ENCODE measurements at places on chromosomes 16 and 17. TPM values are rescaled to one million over a fixed set of nuclear protein-coding genes. Genes with fewer than 3 reads are reported as not detected.

GRCh38 chr16:25073854-25074253 lies 37.7 kb upstream of the LCMT1 start:
- H3K36me3 ChIP-seq = no peaks in the 10 kb centered on the region
- peaks cover 3% of the 10 kb centered on the region for H3K4me1 ChIP-seq
- H3K27me3 ChIP-seq = no peaks in the 10 kb centered on the region
- H3K27ac ChIP-seq = no peak overlapping the region
- no peak overlapping the region for H3K4me3 ChIP-seq

GRCh38 chr16:11097094-11097786 lies 152.9 kb downstream of the CLEC16A start:
- peaks cover 83% of the 10 kb centered on the region for H3K4me1 ChIP-seq
- no peak overlapping the region for H3K4me3 ChIP-seq
- no peak for DNase-seq
- H3K27ac ChIP-seq = peak overlapping the region; percentile 98
- H3K36me3 ChIP-seq = peaks cover 9% of the 10 kb centered on the region

DNA sequence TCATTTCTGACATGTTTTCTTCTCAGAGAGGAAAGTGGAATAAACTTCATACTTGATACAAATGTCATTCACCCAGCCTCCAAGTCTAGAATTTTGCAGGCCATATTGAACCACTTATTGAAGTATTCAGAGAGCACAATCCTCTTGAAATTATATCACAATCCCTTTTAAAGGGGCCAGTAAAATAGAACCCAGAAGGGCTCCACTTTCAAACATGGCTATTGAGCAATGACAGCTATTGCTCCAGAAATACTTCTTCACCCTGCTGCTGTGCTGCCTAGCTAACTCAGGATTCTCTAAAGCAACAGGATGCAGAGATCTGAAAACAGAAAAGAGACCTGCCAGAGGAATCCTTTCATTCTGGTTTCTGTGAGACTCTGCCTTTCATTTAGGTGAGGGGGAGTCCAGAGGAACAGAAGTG lies 275.0 kb upstream of the CDH5 start:
- H3K27ac ChIP-seq = no peak overlapping the region
- no peaks in the 10 kb centered on the region for H3K4me1 ChIP-seq
- no peak overlapping the region for H3K4me3 ChIP-seq
- H3K36me3 ChIP-seq = no peaks in the 10 kb centered on the region
- H3K27me3 ChIP-seq = no peaks in the 10 kb centered on the region
- DNase-seq = no peak

- H3K4me3 ChIP-seq = no peak overlapping the region
- no peaks in the 10 kb centered on the region for H3K27me3 ChIP-seq
- H3K36me3 ChIP-seq = no peaks in the 10 kb centered on the region
Measured at GRCh38 chr17:83183145-83183948, 103.9 kb downstream of the METRNL start.

Gene CHST5
- total RNA-seq = not detected

- H3K36me3 ChIP-seq = peaks cover 15% of the 10 kb centered on the region
- H3K4me1 ChIP-seq = no peaks in the 10 kb centered on the region
- no peak for DNase-seq
Measured at GRCh38 chr17:5344914-5345313, 62.8 kb downstream of the RABEP1 start.

DNA sequence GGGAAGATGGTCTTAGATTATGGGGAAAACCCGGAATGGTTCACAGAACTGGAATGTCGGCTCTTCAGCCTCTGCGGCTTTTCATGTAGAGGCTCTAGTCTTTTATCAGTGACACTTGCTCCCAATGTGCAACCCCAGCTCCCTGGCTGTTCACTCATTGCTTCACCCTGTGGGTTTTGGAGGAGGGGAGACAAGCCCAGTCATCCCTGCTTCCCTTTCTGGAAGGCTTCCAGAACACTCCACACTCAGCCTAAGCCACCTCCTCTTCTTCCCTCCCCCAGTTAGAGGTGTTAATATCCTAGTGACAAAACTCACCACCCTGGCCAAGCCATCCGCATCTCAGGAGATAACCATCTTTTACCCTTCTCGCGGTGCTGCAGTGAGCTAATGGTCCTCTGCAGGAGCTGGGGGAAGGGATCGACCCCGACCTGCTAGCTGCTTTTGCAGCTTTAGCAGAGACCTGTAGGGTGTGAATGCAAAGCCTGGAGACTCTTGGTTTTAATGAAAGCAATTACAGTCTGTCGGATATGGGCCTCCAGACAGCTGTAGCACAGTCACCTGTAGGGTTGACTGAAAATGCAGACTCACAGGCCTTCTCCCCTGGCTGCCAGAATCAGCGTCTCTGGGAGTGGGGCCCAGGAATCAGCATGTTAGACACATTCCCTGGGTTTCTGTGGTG lies 24.3 kb upstream of the LASP1NB start:
- DNase-seq = peak; percentile 49
- peaks cover 52% of the 10 kb centered on the region for H3K36me3 ChIP-seq
- H3K27me3 ChIP-seq = no peaks in the 10 kb centered on the region
- H3K4me1 ChIP-seq = peaks cover 55% of the 10 kb centered on the region

DNA sequence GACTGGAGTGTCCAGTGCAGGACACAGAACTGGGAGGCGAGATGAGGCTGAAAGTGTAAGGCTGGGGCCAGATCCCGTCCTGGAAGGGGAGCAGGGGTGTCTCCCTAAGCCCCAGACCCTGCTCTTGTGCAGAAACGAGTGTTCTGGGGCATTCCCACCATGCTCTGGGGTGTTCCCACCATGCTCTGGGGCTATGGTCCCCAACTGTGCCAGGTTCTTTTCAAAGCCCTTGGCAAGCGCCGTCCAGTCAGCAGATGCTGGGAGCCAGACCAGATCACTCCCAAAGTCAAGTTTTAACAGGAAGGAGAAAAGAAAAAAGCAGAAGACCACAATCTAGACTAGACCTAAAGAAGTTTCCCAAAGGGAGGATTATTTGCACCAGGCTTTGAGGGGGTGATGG lies 2.5 kb downstream of the TAX1BP3 start:
- no peak overlapping the region for H3K27ac ChIP-seq
- no peak for DNase-seq
- peaks cover 17% of the 10 kb centered on the region for H3K4me1 ChIP-seq
- H3K27me3 ChIP-seq = no peaks in the 10 kb centered on the region
- no peak overlapping the region for H3K4me3 ChIP-seq

Gene SLC16A5
- total RNA-seq = 6.7 TPM

DNA sequence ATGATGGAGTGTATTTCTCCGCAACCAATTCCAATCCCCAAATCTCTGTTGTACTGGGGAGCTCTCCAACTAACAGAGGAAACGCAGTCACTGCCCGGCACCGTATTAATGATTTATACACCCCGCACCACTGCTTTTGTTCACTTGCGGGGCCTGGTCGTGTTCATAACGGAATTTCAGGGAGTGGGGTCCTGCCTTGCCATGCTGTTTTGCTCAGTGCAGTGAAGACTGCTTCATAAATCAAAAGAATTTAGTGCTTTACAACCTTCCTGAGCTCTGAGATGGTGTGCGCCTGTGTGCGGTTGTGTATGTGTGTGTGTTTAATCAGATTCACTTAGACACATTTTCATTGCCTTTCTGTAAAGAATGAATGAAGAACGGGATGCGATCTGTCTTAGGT lies 18.5 kb upstream of the RBFOX1 start:
- no peak overlapping the region for H3K27ac ChIP-seq
- no peak for DNase-seq
- no peaks in the 10 kb centered on the region for H3K36me3 ChIP-seq
- no peaks in the 10 kb centered on the region for H3K27me3 ChIP-seq

DNA sequence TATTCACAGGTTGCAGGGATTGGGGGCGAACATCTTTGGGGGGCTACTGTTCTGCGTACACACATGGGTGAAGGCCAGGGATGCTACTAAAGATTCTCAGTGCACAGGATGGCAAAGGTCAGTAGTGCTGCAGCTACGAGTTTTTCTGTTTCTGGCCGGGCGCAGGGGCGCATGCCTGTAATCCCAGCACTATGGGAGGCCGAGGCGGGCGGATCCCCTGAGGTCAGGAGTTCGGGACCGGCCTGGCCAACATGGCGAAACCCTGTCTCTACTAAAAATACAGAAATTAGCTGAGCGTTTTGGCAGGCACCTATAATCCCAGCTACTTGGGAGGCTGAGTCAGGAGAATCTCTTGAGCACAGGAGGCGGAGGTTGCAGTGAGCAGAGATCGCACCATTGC lies 3.9 kb upstream of the ZNF598 start:
- no peak for DNase-seq
- H3K4me3 ChIP-seq = no peak overlapping the region
- peaks cover 2% of the 10 kb centered on the region for H3K27me3 ChIP-seq
- H3K27ac ChIP-seq = no peak overlapping the region
- peaks cover 6% of the 10 kb centered on the region for H3K36me3 ChIP-seq

Gene RND2
- total RNA-seq = not detected

DNA sequence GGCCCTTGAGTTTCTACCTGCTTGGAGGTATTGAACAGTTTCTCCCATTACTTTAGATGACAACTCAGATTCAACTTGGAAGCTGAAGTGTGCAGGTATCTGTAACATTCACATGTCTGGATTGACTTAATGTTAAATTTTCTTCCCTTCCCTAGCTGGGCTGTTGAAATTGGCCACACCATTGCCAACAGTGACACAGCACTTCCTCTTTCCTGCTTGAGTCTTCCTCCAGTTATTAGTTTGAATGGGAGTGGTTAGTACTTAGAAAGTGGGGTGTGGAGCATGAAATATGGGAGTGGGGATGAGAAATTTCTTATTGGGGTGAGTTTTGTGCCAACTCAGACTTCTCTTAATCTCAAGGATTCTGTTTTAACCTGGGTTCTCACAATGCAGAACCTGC lies 454.9 kb downstream of the KCNJ2 start:
- DNase-seq = no peak
- no peaks in the 10 kb centered on the region for H3K4me1 ChIP-seq
- no peak overlapping the region for H3K4me3 ChIP-seq

- no peaks in the 10 kb centered on the region for H3K27me3 ChIP-seq
- H3K27ac ChIP-seq = no peak overlapping the region
- DNase-seq = no peak
Measured at GRCh38 chr16:12449374-12449773, 354.3 kb downstream of the CPPED1 start.

DNA sequence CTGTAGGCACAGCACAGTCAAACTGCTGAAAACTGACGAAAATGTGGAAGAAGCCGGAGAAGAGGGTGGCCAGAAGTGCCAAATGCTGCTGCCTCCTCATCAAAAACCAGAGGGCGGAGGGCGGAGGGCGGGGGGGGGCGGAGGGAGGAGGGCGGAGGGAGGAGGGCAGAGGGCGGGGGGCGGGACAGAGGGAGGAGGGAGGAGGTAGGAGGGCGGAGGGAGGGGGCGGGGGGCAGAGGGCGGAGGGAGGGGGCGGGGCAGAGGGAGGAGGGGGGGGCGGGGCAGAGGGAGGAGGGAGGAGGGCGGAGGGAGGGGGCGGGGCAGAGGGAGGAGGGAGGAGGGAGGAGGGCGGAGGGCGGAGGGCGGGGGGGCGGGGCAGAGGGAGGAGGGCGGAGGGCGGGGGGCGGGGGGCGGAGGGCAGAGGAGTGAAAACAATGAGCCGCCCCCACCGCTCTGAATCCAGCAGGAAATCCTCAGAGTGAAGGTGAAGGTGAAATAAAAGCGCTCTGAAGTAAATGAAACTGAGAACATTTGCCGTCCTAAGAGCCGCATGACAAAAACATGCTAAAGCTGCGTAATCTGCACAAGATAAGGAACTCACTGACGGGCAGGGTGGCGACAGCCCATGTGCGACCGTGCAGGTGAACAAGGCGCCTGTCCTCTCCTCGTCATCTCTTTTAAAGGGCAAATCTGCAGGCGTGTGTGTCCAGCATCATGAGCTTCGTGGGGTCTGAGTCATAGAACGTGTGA lies 22.6 kb upstream of the CBFA2T3 start:
- peaks cover 19% of the 10 kb centered on the region for H3K27me3 ChIP-seq
- peak; percentile 56 for DNase-seq
- H3K4me1 ChIP-seq = peaks cover 10% of the 10 kb centered on the region
- peak overlapping the region; percentile 29 for H3K27ac ChIP-seq

DNA sequence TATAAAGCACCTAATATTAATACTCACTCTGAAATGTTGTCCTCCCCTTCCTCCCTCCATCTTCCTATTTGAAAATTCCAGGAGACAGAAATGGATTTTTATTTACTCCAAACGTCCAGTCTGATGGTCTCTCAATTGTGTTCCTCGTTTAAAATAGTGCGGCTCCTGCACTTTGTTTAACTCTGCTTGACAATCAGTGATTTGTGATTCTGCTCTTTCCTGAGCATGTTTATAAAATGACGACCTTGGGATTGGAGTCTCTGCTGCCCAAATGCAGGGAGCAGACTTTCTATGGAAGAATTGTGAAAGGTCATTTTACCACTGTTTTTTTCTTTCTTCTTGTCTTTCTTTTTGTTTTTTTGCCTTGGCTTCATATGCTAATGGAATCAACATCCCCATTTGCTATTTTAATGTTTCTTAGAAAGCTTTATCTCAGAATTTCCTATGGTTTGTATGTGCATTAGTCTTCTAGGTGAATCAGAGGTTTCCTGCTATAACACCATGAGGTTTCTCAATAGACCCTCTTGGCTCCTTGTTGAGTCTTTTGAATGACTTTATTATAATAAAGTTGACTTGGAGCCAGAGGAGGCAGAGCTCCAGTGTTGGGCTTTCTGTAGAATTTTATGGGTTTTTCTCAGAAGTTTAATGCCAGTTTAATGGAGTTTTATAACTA lies 376.5 kb downstream of the CDH11 start:
- DNase-seq = no peak
- no peaks in the 10 kb centered on the region for H3K36me3 ChIP-seq
- no peak overlapping the region for H3K4me3 ChIP-seq
- H3K27ac ChIP-seq = no peak overlapping the region

Gene SLFN14
- not detected for total RNA-seq

Gene OR4D1
- total RNA-seq = 0.27 TPM

Gene RAB11FIP4
- 35.6 TPM for total RNA-seq

GRCh38 chr17:35807371-35808144 lies 1.7 kb upstream of the TAF15 start:
- no peak for DNase-seq
- peaks cover 14% of the 10 kb centered on the region for H3K36me3 ChIP-seq
- H3K4me3 ChIP-seq = peak overlapping the region; percentile 81
- H3K27me3 ChIP-seq = no peaks in the 10 kb centered on the region
- H3K27ac ChIP-seq = peak overlapping the region; percentile 99
- H3K4me1 ChIP-seq = peaks cover 42% of the 10 kb centered on the region

- DNase-seq = no peak
- no peak overlapping the region for H3K4me3 ChIP-seq
- peaks cover 15% of the 10 kb centered on the region for H3K36me3 ChIP-seq
Measured at GRCh38 chr17:29255926-29256522, 9.4 kb downstream of the CRYBA1 start.

Gene IGSF6
- total RNA-seq = 0.12 TPM

Gene HSD17B1
- total RNA-seq = 0.52 TPM

Gene USP43
- 0.50 TPM for total RNA-seq

DNA sequence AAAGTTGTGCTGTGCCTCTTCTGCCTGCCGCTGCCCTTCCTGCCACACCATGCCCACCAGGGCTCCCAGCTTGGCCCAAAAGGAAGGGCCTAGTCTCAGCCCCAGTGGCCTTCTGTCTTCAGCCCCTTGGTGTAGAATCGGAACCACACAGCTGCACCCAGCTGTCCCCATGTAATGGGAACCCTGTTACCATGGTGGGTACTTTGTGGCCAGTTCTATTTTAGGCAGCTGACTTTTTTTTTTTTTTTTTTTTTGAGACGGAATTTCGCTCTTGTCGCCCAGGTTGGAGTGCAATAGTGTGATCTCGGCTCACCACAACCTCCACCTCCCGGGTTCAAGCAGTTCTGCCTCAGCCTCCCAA lies 163.3 kb upstream of the GSE1 start:
- DNase-seq = no peak
- H3K36me3 ChIP-seq = no peaks in the 10 kb centered on the region
- no peaks in the 10 kb centered on the region for H3K27me3 ChIP-seq
- no peak overlapping the region for H3K27ac ChIP-seq
- peaks cover 23% of the 10 kb centered on the region for H3K4me1 ChIP-seq
- H3K4me3 ChIP-seq = no peak overlapping the region

Gene MILR1
- not detected for total RNA-seq

Data from activated CD4-positive, alpha-beta memory T cell treated with anti-CD3 and anti-CD28 coated beads for 36 hours (primary cell).